ENCODE measurements at places on chromosomes 2 and 18. TPM values are rescaled to one million over a fixed set of nuclear protein-coding genes. Genes with fewer than 3 reads are reported as not detected.

The ACMSD gene
- not detected for polyA plus RNA-seq

The PAPOLG gene
- 5.8 TPM for polyA plus RNA-seq

DNA sequence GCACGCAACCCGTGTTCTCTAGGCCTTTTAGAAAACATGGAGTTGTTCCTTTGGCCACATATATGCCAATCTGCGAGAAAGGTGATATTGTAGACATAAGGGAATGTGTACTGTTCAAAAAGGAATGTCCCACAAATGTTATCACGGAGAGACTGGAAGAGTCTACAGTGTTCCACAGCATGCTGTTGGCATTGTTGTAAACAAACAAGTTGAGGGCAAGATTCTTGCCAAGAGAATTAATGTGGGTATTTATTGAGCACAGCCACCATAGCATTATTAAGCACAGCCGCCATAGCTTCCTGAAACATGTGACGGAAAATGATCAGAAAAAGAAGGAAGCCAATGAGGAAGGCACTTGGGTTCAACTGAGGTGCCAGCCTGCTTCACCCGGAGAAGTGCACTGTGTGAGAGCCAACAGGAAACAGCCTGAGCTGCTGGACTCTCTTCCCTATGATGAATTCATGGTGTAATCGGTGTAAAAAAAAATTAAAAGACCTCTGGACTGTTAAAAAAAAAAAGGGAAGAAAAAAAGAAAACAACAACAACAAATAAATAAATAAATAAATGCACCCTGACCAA is 29.0 kb upstream of the REL start:
- no peak for DNase-seq

- no peak for DNase-seq
Measured at GRCh38 chr2:205025580-205026240, 480.4 kb downstream of the PARD3B start.

- no peak for DNase-seq
Measured at GRCh38 chr18:59038295-59039039, 101.2 kb upstream of the SEC11C start.

DNA sequence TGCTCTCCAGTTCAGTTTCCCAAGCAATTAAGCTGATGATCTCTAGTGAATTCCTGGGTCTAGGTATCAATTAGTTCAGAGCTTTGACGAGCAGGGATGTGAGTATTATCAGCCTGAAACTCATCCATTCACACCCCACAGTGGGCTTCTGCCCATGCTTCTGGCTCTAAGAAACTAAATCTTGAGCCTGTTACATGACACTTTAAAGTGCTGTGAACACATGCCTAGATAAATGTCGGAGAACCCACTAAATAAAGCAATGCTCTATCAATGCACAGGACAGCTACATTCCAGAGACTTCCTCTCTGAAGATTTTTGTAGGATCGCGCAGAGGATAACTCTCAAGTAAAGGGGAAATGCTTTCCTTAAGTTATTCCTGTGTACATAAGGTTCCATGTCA is 356.5 kb upstream of the TNP1 start:
- DNase-seq = no peak

Data from BJ (cell line).